Stimulated activated CD4-positive, alpha-beta T cell treated with anti-CD3 and anti-CD28 coated beads, Interleukin-2, amount 100 ng/mL, for 48 hours (primary cell): ENCODE measurements at places on chromosomes 2 and 18.

DNA sequence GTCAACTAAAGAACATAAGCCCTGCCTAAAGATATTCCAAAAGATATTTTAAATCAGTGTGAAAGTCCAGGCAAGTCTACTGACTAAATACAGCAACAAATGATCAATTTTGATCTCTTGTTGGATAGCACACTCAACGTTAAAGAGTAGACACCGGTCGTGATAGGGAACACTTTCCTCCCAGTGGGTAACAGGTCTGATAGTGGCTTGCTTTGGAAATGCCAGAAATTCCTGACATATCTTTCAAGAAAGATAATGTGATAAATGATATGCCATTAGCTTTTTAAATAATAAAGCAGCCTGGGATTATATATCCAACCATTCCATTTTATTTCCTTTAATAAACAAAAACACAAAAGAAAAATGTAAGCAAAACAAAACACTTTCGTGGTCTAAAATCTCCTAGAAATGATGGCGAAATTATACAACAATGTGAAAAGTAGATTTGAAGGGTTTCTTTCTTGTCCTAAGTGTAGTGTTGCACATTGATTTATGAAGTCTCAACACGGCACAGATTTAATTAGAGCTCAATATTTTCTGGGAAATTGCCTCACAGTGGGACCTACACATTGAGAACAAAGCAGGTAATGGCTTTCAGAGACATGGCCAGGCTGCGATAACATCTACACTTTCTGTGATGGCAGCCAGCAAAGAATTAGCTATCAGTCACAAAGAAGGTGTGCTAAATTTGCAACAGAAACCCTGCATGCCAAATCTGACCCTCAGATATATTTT is 158.6 kb downstream of the PPP1R1C start:
- DNase-seq: no peak

DNA sequence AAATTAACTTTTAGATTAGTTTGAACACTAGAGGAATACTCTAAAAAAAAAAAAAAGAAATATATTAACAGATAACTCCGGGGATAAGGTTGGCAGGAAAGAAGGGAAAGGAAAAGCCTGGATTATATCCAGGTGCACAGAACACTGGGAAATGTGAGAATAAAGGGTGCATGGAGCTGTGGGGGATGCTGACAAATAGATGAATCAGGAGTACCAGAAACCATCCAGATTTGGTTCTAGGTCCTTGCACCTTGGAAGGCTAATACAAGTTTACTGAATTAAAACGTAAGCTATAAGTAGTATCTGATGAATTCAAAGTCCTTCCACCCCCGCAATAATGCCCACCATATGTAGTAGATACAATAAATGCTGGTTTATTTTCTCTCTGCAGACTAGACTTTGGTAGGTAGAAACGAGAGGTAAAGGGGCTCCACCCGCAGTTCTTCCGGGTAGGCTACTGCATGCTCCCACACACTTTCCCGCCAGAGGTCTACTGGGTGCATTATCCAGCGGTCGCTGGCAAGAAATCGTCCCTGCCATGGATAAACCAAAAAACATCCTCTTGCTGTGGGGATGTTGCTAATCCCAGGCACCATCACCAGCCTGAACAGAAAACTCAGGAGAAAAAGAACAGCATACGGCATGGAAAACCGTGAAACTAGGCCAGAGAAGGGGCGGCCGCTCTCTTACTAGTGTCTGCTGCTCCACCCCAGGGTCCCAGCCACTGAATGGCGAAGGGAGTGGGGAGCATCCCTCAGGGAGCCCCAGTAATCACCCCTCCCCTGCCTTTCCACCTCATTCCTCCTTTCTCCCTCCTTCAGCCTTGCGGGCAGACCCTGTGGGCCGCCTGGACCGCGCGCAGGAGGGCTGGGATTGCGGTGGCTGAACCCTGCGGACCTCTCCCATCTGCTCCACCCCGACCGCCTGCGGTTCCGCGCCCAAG is 1.5 kb downstream of the CNRIP1 start:
- DNase-seq: no peak

- no peak for DNase-seq
Measured at GRCh38 chr2:34403512-34403911, 804.4 kb upstream of the FAM98A start.

DNA sequence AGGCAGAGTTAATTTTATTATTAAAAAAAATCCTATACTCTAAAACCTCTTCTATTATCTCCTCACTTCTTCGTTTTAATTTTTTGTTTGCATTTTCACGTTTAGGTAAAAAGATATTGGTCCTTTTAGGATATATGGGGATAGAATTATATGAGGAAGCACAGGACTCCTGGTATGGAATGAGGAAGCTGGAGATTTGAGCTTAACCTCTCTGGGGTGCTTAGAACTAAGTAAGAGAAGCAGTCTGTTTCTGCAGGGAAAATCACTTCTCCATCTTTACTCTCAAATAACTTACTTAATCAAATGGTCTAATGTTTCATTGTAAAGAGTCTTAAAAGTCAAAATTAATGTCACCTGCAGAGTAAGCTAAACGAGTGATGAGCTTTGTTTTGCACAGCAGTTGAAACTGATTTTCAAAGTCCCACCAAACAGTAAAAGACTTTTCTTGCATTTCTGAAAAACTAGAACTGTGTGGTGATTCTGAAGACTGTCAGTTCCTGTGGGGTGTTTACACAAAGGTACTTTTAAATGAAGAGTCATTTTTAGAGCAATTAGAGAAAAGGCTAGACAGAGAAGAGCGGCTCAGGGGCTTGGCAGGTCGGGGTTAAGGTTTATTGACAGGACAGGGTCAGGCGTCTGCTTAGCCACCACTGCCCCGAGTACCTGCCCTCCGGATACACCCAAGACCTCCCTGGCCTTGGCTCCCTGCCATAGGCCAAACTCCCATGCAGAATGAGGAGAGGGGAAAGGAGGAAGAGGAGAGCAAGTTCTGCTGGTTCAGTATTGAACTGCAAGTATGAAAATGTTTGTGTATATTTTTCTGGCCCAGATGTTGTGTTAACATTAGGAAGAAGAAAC is 21.6 kb downstream of the METAP1D start:
- no peak for DNase-seq

GRCh38 chr2:106931717-106932335 is 45.9 kb upstream of the ST6GAL2 start:
- DNase-seq: no peak

DNA sequence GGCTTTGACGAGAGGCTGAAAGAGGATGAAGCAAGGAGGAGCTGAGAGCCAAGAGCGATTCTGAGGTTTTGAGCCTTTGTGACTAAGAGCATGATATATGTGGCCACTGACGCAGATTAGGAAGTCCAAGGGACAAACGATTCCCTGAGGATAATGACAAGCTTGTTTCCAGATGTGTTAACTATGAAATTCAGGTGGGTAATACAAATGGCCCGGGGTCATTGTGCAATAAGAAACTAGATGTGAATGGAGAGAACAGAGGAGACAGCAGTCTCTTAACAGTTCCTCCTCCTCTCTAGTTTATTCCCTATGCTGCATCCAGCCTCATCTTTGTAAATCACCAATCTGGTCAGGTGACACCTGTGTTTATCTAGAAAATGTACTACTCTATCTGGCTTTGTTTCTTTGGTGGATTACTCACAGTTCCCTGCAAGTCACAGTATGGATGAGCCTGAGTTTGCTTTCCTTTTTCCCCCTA is 84.2 kb downstream of the SOCS6 start:
- no peak for DNase-seq

- DNase-seq: no peak
Measured at GRCh38 chr2:42049221-42050009, 1.6 kb downstream of the PKDCC start.

- DNase-seq: no peak
Measured at GRCh38 chr18:44526705-44527415, 153.8 kb upstream of the SETBP1 start.

DNA sequence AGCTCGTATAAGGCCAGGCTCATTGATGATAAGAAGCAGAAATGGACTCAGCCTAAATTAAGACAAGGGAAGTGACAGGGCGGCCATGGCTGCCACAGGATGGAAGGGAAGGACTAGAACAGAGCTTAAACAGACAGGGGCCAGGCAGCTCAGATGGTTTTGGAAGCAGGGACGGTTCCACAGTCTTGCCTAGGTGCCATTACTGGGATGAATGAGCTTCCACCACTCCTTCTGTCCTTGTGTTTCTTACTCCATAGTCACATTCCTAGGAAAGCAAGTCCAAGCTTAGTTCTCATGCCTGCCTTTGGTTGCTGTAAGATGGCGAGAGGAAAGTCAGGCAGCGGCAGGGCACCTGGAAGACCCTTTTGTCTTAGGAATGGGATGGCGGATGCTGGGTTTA is 11.9 kb downstream of the GNLY start:
- no peak for DNase-seq
